ENCODE measurements at places on chromosomes 11 and 22. TPM values are rescaled to one million over a fixed set of nuclear protein-coding genes. Genes with fewer than 3 reads are reported as not detected.

OR51B5 gene
- not detected for total RNA-seq

TMEM179B gene
- total RNA-seq: 48.8 TPM

TESMIN gene
- 5.1 TPM for total RNA-seq

CTSW gene
- 0.22 TPM for total RNA-seq

RTN4RL2 gene
- total RNA-seq: not detected

BLID gene
- 1.6 TPM for total RNA-seq

IGSF9B gene
- not detected for total RNA-seq

SERHL2 gene
- 3.9 TPM for total RNA-seq

SAA2 gene
- total RNA-seq: not detected

Measured in HFFc6 (cell line).